ENCODE measurements at places on chromosomes 1 and 21.

DNA sequence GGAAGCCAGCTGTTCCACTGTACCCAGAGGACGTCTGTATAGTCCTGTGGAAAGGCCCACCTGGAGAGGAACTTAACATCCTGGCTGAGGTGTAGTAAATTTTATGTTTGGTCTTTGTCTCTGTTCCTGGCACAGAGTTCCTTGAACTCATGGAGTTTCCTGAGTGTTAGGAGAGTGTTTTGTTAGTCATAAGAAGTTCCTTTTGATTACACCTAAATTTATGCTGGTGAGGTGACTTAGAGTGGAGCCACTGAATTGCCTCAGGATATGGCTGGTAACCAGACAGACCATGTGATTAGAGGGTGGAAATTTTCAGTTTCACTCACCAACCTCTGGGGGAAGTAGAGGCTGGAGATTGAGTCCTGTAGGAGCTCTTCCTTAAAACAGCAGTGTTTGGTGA lies 57.9 kb downstream of the RASAL2 start:
- ATAC-seq, result no peak

DNA sequence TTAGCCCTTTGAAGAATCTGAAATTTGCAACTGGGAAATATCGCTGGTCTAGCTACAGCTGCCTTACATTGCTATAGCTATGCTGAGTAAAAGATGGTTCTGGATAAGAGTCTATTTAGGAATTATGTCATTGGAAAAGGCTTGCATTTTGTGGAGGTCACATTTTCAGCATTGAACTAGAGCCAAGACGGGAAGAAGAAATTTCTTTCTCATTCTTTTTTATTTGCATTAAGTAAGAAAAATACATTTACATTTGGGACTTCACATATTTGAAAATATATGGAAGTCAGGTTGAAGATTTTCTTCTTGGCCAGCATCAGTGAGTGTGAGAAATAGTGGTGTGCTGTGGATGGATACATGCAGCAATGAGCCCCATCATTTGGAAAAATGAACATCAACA lies 291.6 kb downstream of the PTBP2 start:
- ATAC-seq, result no peak

- no peak for ATAC-seq
These were observed 14.5 kb upstream of the CFAP298 start for GRCh38 chr21:32626621-32627196.

DNA sequence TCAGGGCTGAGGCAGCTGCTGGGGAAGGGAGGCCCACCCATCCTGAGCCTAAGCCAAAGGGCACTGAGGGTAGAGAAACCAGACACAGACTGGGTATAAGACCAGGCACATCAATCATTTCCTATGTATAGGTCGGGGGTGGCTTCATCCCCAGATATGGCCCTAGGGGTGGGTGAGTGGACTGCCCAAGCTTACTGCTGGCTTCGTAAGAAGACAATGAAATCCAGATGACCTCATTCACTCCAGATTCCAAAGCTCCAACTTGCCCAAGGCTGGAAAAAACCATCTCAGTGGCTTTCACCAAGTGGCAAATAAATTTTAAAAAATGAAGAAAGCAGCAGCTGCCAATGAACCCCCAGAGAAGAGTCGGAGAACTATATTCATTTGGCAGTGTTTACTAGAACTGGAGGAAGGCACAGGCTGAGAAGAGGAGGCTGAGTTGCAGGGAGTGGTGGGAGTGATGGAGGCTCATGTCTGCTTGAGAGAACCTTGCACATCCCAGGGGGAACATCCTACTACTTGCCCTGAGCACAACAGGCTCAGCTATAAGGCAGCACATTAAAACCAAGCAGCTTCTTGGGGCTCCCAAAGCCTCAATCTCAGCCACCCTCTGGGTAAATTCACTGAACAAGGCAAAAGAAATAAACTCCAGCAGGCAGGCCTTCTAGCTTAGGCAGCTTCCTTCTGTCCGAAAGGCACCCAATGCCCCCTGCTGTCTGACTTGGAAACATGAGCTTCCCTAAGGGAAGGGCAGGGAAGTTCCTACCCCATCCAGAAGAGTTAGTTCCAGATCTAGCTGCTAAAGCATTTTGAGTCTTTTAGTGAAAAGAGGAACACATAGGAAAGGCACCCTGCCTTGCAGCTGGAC lies 14.1 kb downstream of the PEA15 start:
- no peak for ATAC-seq

- no peak for ATAC-seq
These were observed 247.5 kb downstream of the LMX1A start for GRCh38 chr1:165109013-165109412.

- no peak for ATAC-seq
These were observed 34.6 kb upstream of the GRIK3 start for GRCh38 chr1:37068897-37069296.

- peak; percentile 99 for ATAC-seq
These were observed 50.6 kb upstream of the LYST start for GRCh38 chr1:235917267-235917811.

Measured in activated CD4-positive, CD25-positive, alpha-beta regulatory T cell treated with anti-CD3 and anti-CD28 coated beads, Interleukin-2, amount 50 U/mL, for 24 hours (primary cell).